Caki2 (cell line): ENCODE measurements at places on chromosomes 11 and 22.
A peak's percentile ranks its signal among the peaks of the same experiment; 100 is the strongest.

DNA sequence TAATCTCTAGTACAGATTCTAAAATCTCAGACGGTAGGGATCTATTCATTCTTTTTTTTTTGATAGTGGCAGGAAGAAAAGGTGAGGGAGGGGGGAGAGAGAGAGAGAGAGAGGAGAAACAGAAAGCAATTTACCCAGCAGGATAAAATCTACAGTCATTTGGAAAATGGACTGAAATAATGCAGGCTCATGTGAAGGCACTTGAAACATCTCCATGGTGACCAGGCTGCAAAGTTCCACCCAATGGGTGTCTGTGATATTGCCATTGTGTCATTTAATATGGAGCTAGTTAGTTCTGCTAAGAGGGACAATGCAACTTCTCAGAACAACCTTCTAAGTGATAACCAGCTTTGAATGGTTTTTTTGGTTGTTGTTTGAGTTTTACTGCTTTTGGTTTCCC lies 165.2 kb upstream of the RAG2 start:
- no peak for DNase-seq

DNA sequence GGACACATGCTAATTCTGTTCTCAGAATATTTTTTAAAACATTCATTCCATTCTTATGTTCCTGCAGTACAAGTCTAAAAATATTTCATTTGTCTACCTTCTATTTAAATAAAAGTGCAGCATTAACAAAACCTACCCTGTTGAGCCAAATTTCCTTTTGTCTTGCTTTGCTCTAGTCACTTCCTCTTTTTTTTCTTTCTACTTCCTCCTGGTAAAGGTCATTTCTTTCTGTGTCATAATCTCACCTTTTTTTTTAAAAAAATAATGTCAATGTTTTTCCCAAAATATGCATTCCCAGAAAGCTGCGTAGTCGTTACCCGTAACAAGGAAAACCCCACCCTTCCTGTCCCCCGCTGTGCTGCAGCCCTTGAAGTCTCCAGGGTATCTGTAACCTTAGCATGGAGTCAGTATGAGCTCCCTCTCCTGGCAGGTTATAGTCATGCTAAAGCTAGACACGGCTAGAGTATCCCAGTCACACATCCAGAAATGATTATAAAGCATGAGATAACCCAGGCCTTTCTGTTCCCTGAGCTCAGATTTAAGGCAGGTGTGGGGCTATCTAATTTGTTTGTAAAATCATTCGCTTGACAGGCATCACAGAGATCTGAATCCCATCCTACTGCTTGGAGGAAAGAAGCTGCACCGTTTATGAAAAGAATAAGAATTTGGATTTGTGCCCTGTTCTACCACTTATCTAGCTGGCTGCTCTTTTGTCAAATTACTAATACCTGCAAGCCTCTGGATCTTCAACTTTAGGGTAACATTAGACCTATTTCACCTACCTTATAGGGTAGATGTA lies 51.1 kb upstream of the EED start:
- peak; percentile 66 for DNase-seq

DNA sequence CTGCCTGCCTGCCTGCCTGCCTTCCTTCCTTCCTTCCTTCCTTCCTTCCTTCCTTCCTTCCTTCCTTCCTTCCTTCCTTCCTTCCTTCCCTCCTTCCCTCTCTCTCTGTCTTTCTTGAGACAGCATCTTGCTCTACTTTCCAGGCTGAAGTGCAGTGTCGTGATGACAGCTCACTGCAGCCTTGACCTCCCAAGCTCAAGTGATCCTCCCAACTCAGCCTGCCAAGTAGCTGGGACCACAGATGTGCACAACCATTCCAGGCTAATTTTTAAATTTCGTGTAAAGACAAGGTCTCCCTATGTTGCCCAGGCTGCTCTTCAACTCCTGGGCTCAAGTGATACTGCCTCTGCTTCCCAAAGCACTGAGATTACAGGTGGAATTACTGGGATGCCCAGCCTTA lies 328.2 kb upstream of the SORL1-AS1 start:
- DNase-seq, result no peak

DNA sequence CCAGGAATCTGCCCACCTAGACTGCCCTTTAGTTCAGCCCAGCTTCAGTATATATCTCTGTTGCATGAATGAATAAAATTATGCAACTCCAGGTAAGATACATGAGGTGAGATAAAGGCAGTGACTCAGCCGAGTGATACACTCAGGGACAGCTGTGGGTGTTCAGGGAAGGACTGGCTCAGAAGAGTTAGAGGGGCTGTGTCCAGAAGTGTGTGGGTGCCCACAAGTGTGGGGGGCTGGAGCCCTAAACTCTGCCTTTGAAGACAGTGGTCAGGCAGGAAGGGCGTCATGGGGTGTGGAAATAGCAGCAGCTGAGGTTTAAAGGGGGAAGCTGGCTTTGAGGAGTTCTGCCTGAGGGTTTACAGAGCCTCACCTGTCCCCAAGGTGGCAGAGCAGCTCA lies 8.3 kb downstream of the FTH1 start:
- no peak for DNase-seq

DNA sequence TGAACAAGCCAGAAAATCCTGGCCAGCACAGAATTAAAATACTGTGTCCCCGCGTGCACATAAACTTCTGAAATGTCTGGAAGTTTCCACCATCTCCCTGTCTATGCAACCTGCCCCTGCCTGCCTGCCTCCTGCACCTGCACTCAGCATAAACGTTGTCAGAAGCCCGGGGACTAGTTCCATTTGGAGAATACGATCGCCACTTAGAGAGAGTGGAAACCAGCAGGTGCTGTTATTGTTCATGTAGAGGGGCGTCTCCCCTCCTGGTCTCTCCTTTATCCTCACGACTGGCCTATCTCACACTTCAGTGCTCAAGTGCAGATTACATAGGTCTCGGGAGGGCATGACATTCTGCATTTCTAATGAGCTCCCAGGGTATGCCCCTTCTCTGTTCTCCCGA lies 35.6 kb downstream of the MPPED1 start:
- no peak for DNase-seq

DNA sequence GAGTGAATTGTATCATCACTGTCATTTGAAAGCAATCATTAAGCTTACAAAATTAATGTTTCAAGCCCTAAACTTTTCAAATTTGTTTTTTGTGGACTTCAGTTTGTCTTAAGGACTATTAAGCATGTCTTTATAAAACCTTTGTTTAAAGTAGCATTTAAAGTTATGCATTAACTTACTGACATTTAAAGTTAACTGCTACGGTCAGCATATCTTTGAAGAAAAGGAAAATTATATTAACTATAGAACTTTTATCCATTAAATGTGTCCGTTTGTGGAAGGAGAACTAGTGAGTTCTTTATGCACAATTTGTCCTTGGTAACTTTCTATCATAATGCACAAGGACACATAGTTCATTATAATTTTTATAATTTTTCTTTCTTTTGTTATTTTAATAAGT lies 103.4 kb downstream of the FANCF start:
- DNase-seq, result no peak

- DNase-seq, result no peak
Observed at GRCh38 chr11:772429-773390, 4.6 kb downstream of the GATD1 start.

- DNase-seq, result peak; percentile 25
Observed at GRCh38 chr11:42043312-42043711, 583.9 kb upstream of the LRRC4C start.

DNA sequence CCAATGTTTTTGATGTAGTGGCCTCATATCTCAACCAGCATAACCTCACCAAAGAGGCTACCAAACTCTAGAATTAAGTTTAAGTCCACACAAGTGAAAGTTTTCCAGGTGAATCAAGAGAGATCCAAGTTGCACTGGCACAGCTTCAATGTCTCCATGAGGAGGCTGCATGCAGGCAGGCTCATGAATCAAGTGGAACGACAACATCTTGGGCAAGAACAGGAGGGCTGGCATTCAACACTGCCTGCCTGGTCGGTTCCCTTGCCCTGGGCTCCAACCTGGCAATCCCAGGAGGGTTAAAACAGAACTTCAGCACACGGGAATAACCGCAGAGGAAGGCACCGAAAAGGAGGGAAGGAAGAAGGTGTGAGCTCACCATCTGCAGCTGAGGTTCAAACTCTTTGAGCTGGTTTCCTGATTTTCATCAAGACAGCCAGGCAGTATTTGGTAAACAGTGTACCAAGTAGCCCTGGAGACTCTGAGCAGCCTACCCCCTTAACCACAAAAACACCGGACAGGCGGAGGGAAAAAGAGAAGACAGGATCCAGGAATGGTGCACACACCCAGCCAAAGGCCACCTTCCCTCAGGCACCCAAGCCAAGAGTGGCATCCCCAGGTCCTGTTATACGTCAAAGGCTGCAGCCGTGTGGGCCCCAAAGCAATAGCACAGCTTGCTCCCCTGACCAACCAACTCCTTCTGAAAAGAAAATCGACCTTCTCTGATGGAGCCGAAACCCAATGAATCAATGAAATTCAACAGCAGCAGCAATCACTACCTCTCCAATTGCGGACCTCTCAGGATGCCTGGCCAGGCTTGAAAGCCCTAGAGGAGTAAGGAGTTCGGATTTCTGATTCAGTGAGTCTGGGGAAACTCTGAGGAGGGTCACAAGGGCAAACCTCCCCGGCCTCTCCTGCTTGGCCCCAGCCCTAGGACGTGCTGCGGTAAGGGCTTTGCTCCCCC lies 1.3 kb downstream of the PACSIN2 start:
- DNase-seq, result peak; percentile 55

- no peak for DNase-seq
Observed at GRCh38 chr11:18540207-18541009, 13.7 kb upstream of the TSG101 start.

DNA sequence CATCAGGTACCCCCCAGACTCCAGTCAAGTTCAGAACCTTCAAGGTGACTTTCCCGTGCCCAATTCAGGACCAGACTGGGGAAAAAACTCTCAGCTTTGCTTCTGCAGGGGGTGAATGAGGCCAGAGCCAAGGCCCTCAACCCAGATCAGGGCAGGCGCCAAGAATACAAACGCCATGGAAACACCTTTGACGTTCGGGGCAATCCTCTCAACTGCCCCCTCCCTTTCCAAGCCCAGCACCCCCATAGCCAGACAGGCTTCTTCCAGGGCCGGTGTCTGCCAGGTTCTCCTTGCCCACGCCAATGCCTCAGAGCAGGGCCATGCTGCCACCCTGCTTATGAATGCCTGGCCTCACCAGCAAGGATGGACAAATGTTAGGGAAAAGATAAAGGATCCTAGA lies 5.8 kb downstream of the ARHGAP1 start:
- DNase-seq, result no peak

DNA sequence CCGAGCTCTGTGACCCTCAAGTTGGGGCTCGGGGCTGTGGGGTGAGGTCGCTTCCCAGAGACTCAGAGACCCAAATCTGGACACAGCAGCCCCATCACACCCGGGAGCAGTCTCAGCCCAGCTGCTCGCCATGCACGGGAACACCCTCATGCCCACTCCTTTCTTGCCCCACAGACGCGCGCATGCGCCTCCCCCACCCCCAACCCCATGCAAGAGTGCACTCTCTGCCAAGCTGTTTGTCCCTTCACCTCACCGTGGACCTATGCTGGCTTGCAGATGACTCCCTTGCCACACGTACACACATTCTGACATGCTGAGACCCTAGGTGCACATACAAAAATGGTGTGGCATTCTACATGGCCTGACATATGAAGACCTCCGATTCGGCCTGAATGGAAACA lies 478 bp upstream of the CD248 start:
- DNase-seq, result no peak

DNA sequence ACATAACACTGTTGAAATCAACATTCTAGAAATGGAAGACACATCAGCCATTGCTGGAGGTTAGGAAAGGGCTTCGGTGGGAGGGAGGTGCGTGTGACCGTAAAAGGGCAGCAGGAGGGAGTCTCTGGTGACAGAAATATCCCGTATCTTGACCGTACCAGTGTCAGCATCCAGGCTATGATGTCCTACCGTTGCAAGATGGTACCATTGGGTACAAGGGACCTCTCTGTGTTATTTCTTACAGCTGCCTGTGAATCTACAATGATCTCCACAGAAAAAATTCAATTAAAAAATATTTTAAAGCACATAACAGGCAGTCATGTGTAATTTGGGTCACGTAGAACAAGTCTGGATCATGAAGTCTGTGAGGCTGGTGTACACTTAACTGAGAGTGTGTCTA lies 27.4 kb upstream of the SEPTIN5 start:
- DNase-seq, result no peak

- no peak for DNase-seq
Observed at GRCh38 chr11:70400643-70401042, 2.3 kb downstream of the CTTN start.

DNA sequence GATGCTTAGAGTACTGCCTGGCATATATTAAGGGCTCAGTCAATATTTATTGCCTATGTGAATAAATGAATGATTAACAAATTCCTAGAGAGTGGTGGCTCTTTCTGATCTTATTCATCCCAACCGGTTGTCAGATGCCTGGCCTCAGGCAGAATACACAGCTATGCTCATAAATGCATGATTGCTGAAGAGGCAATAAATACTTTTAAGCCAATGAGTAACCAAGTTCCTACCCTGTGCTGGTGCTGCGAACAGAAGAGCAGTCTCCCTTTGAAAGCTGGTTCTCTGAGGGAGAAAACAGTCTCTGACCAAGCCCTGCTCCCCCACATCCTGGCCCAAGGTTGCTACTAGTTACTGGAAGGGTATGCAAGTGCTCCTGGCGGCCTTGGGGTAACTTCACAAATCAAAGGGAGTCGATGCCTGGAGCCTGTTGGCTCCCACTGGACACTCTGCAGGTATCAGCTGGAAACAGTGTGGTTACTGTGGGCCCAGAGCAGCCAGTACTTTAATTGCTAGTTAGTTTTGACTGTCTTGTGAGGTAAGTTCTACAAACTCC lies 2.8 kb downstream of the USH1C start:
- peak; percentile 7 for DNase-seq

- no peak for DNase-seq
Observed at GRCh38 chr11:3155691-3156258, 9.3 kb downstream of the OSBPL5 start.

GRCh38 chr11:133814588-133815100 lies 30.7 kb downstream of the SPATA19 start:
- no peak for DNase-seq
